Effector memory CD8-positive, alpha-beta T cell (primary cell): ENCODE measurements at places on chromosomes 4 and X.

GRCh38 chr4:186932631-186933187 is 209.1 kb upstream of the FAT1 start:
- no peak for DNase-seq

- no peak for DNase-seq
These were observed 12.3 kb downstream of the FHL1 start for GRCh38 chrX:136159611-136160025.

DNA sequence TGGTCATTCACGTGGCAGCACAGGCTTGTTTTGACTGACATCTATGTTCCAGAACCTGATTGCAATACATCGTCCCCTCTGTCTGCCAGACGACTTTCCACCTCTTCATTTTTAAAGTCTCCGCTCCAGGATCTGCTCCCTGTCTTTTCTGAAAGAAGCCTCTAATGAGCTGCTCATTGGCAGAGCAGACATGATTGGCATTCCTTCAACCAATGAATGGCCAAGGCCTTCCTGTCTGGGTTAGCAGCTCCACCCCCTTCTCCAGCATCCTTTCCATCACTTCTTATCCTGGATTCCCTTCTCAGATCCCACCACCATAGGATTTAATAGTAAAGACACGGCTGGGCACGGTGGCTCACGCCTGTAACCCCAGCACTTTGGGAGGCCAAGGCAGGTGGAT is 202.7 kb upstream of the KLF3 start:
- DNase-seq, result no peak

DNA sequence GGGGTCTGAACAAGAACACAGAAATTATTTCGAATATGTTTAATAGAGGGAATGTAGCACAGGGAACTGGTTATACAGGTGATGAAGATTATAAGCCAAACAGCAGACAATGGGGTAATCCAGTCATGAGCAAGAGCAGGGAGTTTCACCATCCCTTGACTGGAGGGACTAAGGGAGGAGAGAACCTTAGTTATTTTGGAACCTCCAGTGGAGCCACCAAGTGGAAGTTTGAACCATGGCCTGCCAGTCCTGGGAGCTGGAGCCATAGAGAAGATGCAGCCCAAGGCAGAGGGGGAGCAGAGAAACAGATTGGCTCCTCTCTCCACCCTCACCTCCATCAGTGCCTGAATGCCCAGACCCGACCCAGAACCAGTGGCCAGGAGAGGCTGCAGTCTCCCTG is 264.6 kb upstream of the RASGEF1B start:
- DNase-seq, result no peak

DNA sequence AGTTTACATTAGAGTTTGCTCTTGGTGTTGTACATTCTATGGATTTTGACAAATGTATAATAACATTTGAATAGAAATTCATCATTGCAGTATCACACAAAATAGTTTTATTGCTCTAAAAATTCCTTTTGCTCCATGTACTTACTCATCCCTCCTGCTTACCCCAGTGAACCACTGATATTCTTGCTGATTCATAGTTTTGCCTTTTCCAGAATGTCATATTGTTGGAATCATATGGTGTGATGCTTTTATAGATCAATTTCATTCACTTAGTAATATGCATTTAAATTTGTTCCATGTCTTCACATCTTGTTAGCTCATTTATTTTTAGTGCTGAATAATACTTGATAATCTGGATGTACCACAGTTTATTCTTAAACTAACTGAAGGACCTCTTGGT is 1593.2 kb downstream of the C4orf33 start:
- DNase-seq, result no peak

GRCh38 chrX:4253092-4253491 is 539.6 kb upstream of the PRKX start:
- no peak for DNase-seq

DNA sequence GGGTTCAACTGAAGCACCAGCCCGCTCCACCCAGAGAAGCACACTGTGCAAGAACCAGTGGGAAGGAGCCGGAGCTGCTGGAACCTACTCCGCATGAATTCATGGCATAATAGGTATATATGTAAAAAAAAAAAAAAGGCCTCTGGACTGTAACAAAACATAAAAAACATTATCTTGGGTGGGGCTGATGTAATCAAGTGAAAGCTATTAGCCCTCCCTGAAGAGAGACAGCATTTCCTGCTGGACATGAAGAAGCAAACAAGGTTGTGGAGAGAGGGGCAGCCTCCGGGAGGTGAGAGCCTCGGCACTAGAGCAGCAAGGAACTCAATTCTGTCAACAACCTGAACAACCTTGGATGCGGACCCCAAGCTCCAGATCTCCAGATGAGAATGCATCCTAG is 50.7 kb downstream of the PLAC1 start:
- DNase-seq, result no peak

DNA sequence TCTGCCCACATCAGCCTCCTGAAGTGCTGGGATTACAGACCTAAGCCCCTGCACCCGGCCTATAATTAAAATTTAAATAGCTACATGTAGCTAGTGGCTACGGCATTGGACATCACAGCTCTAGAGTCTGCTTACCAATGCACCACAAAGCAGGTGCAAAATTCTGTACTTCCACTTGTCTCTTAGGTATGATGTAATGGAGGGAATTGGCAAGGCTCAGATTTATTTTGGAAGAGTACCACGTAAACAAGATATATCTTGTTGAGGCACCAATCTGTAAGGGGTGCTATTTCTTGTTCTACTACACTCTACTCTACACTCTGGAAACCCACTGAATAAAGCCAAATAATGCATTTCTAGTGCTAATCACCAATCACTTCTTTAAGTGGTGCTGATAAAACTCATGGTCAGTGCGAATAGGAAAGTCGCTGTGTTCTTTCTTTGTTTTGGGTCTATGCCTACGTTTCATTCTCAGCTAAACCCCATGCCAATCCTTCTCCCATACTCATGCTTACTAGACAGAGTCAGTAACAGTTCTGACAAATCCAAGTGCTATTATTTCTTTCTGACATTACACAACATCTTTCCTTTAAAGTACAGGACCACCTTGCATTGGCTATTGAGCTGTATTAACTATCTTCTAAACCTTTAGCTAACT is 92.3 kb downstream of the GC start:
- no peak for DNase-seq

DNA sequence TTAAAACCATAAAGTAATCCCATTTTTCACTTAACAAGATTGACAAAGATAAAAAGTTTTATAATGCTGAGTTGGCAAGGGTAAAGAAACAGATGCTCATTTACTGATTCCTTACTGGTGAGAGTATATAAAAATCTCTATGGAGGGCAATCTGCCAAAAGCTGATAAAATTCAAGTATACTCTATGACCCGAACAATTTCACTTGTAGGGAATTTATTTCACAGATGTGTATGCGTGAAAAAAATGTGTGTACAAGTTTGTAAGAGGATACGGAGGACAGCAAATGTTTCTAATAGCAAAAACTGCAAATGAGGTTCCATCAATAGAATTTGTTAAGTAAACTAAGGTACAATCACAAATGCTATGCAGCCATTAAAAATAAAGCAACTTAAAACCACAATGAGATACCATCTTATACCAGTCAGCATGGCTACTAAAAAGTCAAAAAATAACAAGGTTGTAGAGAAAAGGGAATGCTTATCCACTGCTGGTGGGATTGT is 23.4 kb downstream of the DHX15 start:
- DNase-seq, result no peak

- DNase-seq, result no peak
These were observed 13.3 kb downstream of the ACOX3 start for GRCh38 chr4:8427262-8427661.

DNA sequence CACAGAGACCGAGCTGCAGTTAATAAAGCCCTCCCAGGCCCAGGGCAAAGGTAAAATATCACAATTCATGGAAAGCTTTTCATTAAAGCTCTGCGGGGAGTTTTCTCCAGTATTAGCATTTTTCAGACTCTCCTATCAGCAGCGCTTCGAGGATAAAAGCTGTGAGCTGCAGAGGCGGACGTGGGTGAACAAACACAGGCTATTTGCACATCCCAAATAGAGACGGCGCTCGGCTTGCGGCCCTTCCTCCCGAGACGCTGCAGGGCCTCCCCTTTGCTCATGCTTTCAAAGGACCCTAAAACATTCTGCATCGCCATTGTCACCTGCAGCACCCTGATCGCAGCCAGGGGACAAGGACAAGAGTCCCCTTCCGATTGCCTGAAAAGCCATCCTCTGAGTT is 97.3 kb downstream of the SORCS2 start:
- no peak for DNase-seq

GRCh38 chrX:50430917-50431575 is 39.6 kb downstream of the DGKK start:
- no peak for DNase-seq

- DNase-seq, result no peak
These were observed 134.1 kb downstream of the PJA1 start for GRCh38 chrX:69031181-69031580.

GRCh38 chr4:156762851-156763250 is 208.7 kb downstream of the PDGFC start:
- no peak for DNase-seq

DNA sequence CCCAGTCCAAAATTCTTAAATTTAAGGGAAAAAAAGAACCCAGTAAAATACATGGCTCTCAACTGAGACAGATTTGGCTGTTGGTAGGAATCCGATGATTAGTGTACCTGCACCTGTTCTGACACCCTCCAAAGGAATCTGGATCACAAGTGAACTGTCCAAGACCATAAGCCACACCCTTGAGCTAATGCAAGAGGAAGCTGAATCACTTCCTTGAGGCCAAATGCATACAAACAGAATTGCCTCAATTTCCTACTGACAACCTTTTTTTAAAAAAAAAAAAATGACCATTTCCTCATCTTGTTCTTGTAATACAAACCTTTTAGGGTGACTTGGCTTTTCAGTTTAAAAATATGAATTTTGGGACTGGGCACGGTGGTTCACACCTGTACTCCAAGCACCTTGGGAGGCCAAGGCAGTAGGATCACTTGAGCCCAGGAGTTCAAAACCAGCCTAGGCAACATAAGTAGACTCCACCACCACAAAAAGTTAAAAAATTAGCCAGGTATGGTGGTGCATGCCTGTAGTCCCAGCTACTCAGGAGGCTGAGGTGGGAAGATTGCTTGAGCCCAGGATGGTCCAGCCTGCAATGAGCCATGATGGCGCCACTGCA is 10.7 kb upstream of the FBXL5 start:
- DNase-seq, result no peak

GRCh38 chr4:81152839-81153713 is 61.9 kb downstream of the PRKG2 start:
- DNase-seq, result no peak

DNA sequence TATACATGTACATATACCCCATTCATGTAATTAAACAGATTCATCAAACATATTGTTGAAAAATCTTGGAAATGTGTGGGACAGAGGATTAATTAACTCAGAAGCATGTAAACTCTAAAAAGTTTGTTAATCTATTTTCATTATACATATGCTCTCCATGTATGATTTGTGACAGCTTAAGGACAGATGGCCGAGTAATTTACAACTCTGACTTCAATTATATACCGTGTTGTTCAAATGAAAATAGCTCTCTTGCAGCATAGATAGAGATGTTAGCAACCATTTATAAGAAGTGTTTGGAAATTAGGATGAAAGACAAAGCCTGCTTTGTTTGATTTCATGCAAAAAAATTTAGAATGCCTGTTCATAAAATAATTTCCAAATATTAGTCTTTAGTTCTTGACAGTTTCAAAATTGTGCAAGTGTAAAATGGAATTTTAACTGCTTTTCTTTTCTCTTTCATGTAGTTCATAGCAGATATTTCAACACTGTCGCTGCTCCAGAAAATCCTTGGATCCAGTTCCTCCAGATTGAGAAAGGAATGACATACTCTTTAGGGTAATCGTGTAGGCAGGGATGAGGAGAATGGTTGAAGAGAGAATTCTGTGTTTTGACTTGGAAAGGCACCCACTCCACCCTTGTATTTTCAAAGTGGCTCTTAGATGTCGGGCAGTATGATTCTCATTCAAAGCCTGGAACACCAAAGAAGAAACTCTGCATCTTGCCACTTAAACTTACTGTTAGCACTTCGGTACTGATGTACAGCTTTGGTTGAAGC is 23.1 kb downstream of the AFF2 start:
- DNase-seq, result no peak

DNA sequence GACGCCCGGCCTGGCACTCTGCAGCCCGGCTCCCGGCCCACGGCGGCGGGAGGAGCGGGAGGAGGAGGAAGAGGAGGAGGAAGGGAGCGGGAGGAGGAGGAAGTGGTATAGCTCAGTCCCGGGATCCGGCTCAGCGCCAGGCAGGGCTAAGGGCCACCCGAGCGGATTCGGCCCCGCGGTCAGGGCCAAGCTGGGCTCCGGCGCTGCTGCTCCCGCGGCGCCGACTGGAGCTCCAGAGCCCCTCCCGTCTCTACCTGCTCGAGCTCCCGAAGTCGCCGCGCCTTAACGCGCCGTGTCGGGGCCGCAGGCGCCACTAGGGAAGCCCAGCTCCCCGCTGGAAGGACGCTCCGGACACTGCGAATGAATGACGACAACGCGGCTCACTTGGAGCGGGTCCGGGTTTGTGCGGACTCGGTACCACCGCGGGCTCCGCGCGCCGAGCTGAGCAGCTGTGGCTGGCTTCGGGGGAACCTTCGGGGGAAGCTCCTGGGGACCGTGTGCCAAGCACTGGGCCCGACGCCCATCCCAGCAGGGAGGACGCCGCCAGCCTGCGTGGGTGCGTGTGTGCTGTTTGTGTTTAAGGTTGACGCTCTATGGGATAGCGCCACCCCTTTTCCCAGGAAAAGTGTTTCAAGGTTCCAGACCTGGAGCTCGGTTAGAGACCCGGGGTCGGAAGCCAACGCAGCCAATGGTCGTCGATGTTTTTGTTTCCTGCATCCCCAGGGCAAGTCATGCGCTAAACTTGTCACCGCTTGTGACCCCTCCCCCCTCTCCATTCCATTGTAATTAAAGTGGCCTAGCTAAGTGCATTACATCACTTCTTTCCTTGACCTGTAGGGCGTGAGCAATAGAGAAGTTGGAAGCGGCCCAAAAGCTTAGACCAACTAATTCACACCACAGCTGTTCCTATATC is at the start of gene TBC1D9:
TSS of gene TBC1D9 (minus strand) at position 67 of the 913 bp plus-strand sequence. CDS start 340 bp downstream, outside the sequence.
- no peak for DNase-seq

DNA sequence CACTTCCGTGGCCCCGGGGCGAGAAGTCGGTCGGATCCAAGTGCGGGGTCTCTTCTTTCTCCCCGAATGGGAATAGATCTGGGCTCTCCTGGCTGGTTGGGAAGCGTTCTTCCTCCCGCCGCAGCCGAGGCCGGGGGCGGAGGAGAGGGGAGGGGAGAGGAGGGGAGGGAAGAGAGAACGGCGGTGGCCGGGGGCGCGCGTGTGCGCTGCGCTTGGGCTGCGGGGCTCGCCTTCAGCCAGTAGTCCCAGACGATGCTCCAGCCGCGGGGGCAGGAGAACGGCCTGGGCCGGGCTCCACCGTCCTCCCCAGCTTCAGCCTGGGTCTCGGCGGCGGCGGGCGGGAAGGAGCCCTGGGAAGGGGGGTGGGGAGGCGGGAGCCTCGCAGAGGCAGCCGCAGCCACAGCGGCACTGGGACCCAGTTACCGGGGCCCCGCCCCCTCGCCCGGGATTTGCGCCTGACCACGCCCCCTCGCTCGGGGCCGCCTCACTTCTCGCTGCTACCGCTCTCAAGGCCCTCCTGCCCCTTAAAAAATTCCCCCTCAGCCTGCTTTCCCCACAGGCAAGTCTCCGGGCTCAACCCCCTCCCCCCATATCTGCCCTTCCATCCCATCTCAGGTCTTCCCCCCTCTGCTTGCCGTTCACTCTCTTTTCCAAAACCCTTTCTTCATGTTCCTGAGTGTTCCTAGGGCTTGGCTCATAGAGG is at the start of gene FGD1:
TSS of gene FGD1 (minus strand) at position 421 of the 703 bp plus-strand sequence. CDS start 802 bp downstream, outside the sequence.
- no peak for DNase-seq

- DNase-seq, result no peak
These were observed 1222.0 kb upstream of the PRKX start for GRCh38 chrX:4935401-4935800.
